ENCODE measurements at places on chromosomes 3 and 15.

GRCh38 chr3:190288836-190289235, 33.4 kb downstream of the CLDN1 start:
- DNase-seq, result no peak

DNA sequence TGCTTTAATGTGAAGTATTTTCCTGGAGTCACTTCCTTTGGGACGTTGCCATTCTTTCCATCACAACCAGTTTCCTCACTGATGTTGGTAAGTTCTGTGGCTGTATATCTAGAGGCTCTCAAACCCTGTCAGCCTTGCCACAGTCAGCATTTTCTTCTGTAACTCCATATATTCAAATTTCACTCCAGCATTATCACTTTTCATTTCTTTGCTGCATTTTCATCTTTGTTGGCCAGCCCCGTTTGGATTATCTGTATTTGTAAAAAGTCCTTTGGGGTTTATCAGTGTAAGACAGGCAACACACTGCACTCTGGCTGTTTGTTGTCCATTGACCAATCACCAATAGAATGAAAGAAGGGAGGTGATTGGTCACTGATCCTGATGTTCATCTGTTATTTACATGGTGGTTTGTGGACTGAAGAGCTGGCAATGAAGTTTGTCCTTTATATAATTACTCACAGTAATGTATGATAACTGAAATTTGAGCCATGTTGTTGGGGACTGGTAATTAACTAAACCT, 20.3 kb downstream of the GMPS start:
- DNase-seq, result no peak

- DNase-seq, result no peak
Observed at GRCh38 chr3:186839874-186840641, 2.5 kb upstream of the ADIPOQ start.

DNA sequence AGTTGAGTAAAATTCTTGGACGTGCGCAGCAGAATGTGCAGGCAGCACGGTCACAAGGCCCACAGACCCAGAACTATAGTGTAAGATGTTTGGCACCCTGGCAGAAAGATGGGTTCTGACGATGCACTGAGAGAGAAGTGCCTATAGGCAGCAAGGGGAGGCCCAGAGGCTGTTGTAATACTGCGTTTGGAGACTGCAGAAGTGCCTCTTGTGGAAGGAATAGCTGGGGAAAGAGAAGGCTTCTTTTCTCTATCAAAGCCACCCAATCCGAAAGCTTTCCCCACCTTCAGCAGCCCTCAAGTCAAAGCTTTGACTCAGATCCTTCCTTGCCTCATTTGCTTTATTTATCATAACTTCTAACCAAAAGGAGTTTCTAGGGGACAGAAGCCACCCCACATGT, 5.2 kb upstream of the SIN3A start:
- DNase-seq, result no peak

DNA sequence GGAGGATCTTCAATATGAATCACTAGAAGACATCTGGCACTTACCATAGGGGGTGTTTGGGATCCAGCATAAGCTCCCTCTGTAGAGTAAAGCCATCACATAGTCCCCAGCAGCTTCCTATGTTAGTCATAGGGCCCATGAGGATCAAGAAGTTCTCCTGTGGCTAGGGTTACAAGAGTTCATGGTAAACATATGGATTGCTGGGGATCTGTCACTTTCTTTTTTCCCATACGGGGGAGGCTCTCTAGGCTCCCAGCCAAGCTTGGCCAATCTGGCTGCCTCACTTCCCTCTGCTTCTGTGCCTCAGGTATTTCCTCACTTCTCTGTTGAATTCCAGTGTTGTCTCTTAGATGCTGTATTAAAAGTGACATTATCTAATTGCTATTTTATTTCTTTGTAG, 597.9 kb downstream of the PDCD6IP start:
- DNase-seq, result no peak

All from NCI-H187 treated with DMSO at 0.1 percent for 48 hours (cell line).